ENCODE measurements at places on chromosomes 1 and 21. TPM values are rescaled to one million over a fixed set of nuclear protein-coding genes. Genes with fewer than 3 reads are reported as not detected.

GRCh38 chr1:28668191-28668955 is at the start of gene GMEB1:
Gene GMEB1 (plus strand): TSS chr1:28668784. CDS start chr1:28683613, 14,829 bp downstream.
- H3K27me3 ChIP-seq = no peaks in the 10 kb centered on the region
- H3K4me3 ChIP-seq = peak within 1 kb of the TSS; percentile 88
- H3K4me1 ChIP-seq = no peaks in the 10 kb centered on the region
- H3K36me3 ChIP-seq = peaks cover 2% of the 10 kb centered on the region

DNA sequence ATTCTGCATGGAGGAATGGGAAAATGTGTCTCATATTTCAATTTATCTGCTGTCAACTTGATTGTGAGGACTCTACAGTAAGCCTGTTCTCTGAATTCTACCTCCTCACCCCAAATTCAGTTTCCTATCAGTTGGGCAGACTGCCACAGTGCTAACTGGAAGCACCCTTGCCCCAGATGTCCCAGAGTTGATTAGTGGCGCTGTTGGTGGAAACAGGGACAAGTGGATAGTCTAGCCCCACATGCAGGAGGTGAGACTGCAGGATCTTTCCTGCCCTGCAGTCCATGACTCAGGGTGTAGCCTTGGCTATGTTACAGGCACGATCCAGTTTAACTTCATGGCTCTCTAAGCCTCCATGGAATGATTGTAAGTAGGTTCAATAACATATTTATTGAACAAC is 22.1 kb downstream of the ADAM30 start:
- H3K27me3 ChIP-seq = no peaks in the 10 kb centered on the region
- no peaks in the 10 kb centered on the region for H3K4me1 ChIP-seq
- no peak overlapping the region for H3K27ac ChIP-seq
- H3K36me3 ChIP-seq = no peaks in the 10 kb centered on the region

- no peaks in the 10 kb centered on the region for H3K4me1 ChIP-seq
- no peaks in the 10 kb centered on the region for H3K36me3 ChIP-seq
- no peak for DNase-seq
- no peak overlapping the region for H3K4me3 ChIP-seq
Measured at GRCh38 chr1:3375245-3375644, 79.2 kb upstream of the ARHGEF16 start.

DNA sequence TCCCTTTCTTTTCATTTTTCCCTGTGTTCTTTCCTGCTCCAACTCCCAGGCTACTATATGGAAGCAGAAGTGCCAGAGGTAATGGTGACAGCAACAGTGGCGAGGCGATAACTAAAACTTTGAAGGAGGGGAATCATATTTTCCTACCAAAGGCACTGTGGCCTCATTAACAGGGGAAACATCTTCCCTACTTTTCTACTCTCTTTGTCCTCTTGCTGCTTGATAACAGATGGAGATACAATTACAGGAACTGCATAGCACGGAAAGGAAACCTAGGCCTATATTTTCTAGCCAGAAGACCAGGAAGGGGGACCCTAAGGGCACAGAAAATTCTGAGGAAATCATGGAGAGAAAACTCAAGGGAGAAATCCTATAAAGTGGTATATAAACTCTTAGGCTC is 42.3 kb downstream of the SASS6 start:
- H3K27me3 ChIP-seq = no peaks in the 10 kb centered on the region
- no peak for DNase-seq
- peaks cover 50% of the 10 kb centered on the region for H3K36me3 ChIP-seq
- H3K4me1 ChIP-seq = no peaks in the 10 kb centered on the region

- H3K36me3 ChIP-seq = no peaks in the 10 kb centered on the region
- H3K4me3 ChIP-seq = peak overlapping the region; percentile 1
- H3K27me3 ChIP-seq = no peaks in the 10 kb centered on the region
- no peak overlapping the region for H3K27ac ChIP-seq
- no peaks in the 10 kb centered on the region for H3K4me1 ChIP-seq
- no peak for DNase-seq
Measured at GRCh38 chr21:35343046-35343819, 294.1 kb upstream of the RUNX1 start.

DNA sequence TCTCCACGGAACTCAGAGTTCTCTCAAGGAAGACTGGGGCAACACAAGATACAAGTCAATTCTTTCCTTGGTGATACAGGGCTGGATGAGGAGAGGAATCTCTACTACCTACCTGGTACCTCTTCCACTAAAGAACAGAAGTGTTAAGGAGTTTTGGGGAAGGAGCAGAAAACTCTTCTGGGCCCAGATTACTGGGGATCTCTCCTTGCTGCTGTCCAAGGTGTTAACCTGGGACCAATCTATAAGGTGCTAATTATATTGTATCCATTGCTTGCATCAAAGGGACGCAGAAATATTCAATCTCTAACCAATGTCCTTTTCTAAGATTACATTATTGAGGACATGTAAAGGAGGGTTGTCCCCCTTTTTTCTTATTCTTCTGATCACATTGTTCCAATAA is 1102.5 kb downstream of the AMY1C start:
- H3K4me1 ChIP-seq = no peaks in the 10 kb centered on the region
- no peak for DNase-seq

GRCh38 chr21:36976882-36977651 is 10.6 kb upstream of the HLCS start:
- no peak overlapping the region for H3K4me3 ChIP-seq
- peak; percentile 71 for DNase-seq
- no peaks in the 10 kb centered on the region for H3K36me3 ChIP-seq
- H3K27me3 ChIP-seq = no peaks in the 10 kb centered on the region

GRCh38 chr1:180542838-180543145 is 16.0 kb upstream of the OVAAL start:
- H3K4me1 ChIP-seq = no peaks in the 10 kb centered on the region
- no peak overlapping the region for H3K27ac ChIP-seq
- H3K4me3 ChIP-seq = no peak overlapping the region
- no peak for DNase-seq

DNA sequence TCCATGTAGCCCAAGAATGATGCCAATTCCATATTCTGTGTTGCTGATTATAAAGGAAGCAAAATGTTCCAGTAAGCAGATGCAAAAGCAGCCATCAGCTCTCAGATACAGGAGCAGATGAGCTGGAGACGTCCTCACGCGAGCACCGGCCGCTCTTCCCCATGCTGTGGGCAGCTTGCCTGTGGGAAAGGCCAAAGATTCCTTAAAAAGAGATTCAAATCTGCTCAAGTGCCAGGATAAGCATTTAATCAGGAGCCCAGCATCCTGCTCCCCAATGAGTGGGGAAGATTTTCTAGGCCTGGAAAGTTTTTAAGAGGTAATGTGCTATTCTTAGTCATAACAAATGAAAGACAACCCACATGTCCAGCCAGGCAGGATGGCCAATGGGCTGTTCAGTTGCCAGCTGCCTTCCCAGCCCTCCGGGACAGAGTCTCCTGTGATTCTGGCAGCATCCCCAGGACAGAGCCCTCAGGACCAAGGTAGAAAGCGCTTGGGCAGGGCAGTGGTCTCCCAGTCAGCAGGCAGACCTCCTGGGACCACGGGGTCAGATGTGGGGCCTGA is 108.2 kb upstream of the TMPRSS2 start:
- H3K4me3 ChIP-seq = no peak overlapping the region
- peaks cover 3% of the 10 kb centered on the region for H3K4me1 ChIP-seq
- no peaks in the 10 kb centered on the region for H3K27me3 ChIP-seq
- no peaks in the 10 kb centered on the region for H3K36me3 ChIP-seq
- no peak for DNase-seq

DNA sequence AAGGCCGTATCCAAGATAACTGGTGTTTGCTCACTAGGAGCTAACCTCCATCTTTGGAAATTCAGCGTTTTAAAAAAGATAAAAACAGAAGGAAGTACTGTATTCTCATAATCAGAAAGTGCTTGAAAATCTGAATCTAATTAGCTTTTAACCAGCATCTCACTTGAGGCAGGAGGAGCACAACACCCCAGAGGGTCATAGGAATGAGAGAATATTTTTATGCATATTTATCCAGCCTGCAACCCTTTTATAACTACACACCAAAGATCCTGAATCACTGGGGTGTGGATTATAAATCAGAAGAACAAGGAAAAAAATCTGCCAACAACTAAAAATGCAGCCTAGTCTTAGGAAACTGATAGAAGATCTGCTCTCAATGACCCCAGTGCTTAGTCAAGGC is 68.0 kb upstream of the PTCH2 start:
- H3K27me3 ChIP-seq = no peaks in the 10 kb centered on the region
- no peak for DNase-seq
- no peak overlapping the region for H3K27ac ChIP-seq
- no peaks in the 10 kb centered on the region for H3K4me1 ChIP-seq

GRCh38 chr1:82057011-82057410 is 256.3 kb downstream of the ADGRL2 start:
- H3K36me3 ChIP-seq = no peaks in the 10 kb centered on the region
- H3K27me3 ChIP-seq = no peaks in the 10 kb centered on the region
- no peak for DNase-seq
- no peak overlapping the region for H3K27ac ChIP-seq
- no peaks in the 10 kb centered on the region for H3K4me1 ChIP-seq

GRCh38 chr1:22741118-22741517 is 30.5 kb downstream of the EPHB2 start:
- no peaks in the 10 kb centered on the region for H3K36me3 ChIP-seq
- H3K4me1 ChIP-seq = peaks cover 9% of the 10 kb centered on the region
- no peak overlapping the region for H3K4me3 ChIP-seq
- no peak for DNase-seq
- H3K27ac ChIP-seq = no peak overlapping the region

- H3K27me3 ChIP-seq = no peaks in the 10 kb centered on the region
- peaks cover 14% of the 10 kb centered on the region for H3K36me3 ChIP-seq
- no peak overlapping the region for H3K27ac ChIP-seq
- no peak overlapping the region for H3K4me3 ChIP-seq
- peak; percentile 82 for DNase-seq
Measured at GRCh38 chr1:1344655-1345361, 4.4 kb downstream of the DVL1 start.

GRCh38 chr21:27221077-27221476 is 254.2 kb upstream of the ADAMTS5 start:
- no peak overlapping the region for H3K27ac ChIP-seq
- no peaks in the 10 kb centered on the region for H3K27me3 ChIP-seq
- no peak overlapping the region for H3K4me3 ChIP-seq
- no peaks in the 10 kb centered on the region for H3K4me1 ChIP-seq

DNA sequence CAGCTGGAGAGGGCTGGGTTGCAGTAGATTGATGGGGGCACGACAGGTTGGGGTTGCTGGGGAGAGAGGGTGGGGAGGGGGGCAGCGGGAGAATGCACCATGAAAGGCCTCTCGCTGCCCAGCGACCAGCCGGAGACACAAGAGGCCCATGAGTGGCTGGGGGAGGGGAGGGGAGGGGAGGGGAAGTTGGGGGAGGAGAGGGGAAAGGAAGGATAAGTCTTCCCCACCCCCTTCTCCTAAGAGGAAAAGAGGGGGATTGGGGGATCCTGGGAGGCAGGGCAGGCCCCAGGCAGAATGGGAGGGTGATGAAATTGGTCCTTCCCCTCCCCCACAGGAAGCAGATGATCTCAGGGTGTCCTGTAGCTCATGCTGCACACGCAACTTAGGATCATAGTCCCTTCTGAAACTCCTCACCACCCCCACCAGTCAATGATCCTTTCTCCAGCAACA is 45.7 kb downstream of the PAX7 start:
- no peak overlapping the region for H3K4me3 ChIP-seq
- no peaks in the 10 kb centered on the region for H3K36me3 ChIP-seq
- DNase-seq = no peak
- peak overlapping the region; percentile 76 for H3K27ac ChIP-seq
- H3K27me3 ChIP-seq = peaks cover 91% of the 10 kb centered on the region

GRCh38 chr1:232686346-232686745 is 56.4 kb upstream of the SIPA1L2 start:
- DNase-seq = no peak
- no peaks in the 10 kb centered on the region for H3K36me3 ChIP-seq
- no peak overlapping the region for H3K4me3 ChIP-seq
- no peaks in the 10 kb centered on the region for H3K4me1 ChIP-seq

GRCh38 chr1:29683472-29683871 is 447.1 kb downstream of the PTPRU start:
- H3K36me3 ChIP-seq = no peaks in the 10 kb centered on the region
- no peaks in the 10 kb centered on the region for H3K4me1 ChIP-seq
- peak; percentile 23 for DNase-seq
- no peak overlapping the region for H3K27ac ChIP-seq
- H3K27me3 ChIP-seq = no peaks in the 10 kb centered on the region

ARHGAP30 gene
- total RNA-seq = not detected

ITPKB gene
- 27.1 TPM for total RNA-seq

CYP4Z1 gene
- total RNA-seq = 0.31 TPM

TMEM52 gene
- total RNA-seq = 9.5 TPM

SYT2 gene
- total RNA-seq = 3.9 TPM

CRYAA gene
- not detected for total RNA-seq

KANK4 gene
- 0.70 TPM for total RNA-seq

CD5L gene
- total RNA-seq = not detected

Data from endodermal cell (in vitro differentiated cells).